ENCODE measurements at places on chromosomes 2 and 18.
A peak's percentile ranks its signal among the peaks of the same experiment; 100 is the strongest.

DNA sequence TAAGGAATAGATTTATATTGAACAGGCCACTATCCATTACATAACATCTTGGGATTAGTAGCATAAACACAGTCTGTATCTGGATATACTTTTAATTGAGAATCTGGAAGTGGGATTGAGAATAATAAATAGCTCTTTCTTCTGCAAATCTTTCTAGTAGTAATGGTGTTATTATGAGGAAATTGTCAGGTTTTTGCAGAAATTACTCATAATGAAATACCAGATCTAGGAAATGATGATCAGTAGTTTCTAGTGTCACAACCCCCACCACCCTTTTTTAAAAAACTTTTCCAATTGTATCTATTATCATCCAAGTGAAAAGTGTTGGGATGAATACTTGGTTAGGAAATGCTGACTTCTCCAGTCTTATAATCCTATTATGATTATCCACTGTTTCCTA lies 18.7 kb downstream of the NBEAL1 start:
- DNase-seq, result no peak

DNA sequence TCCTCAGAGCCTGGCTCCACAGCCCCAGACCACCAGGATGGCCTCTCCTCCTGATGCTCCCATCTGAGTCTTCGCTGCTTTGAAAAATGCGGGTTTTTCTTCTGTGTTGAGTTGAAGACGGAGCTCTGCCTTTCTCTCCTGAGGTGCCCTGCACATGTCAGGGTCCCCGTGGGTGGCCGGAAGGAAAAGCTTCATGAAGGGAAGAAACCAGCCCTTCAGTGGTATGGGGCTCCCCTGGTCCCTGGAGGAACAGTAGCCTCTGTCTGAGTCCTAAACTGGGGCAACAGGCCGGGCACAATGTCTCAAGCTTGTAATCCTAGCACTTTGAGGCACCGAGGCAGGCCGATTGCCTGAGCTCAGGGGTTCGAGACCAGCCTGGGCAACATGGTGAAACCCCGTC lies 54.7 kb upstream of the CAB39 start:
- DNase-seq, result no peak

- DNase-seq, result no peak
These were observed 47.7 kb downstream of the PRKCE start for GRCh38 chr2:45699032-45699658.

DNA sequence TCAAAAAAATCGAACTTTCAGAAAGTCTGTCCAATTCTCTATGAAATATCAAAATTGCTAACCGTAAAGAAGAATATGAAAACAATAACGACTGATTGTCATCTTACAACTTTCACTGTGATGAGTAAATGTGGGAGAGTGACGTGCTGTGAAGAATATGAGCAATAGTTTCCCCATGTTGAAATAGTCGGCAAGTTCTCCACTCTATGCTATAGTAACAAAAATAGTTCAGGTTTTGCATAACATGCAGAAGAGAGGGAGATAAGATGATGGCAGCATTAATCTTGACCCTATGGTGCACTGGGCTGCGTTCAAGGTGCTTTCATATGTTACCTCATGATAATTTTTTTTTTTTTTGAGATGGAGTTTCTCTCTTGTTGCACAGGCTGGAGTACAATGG lies 196.8 kb upstream of the CYRIA start:
- DNase-seq, result no peak

DNA sequence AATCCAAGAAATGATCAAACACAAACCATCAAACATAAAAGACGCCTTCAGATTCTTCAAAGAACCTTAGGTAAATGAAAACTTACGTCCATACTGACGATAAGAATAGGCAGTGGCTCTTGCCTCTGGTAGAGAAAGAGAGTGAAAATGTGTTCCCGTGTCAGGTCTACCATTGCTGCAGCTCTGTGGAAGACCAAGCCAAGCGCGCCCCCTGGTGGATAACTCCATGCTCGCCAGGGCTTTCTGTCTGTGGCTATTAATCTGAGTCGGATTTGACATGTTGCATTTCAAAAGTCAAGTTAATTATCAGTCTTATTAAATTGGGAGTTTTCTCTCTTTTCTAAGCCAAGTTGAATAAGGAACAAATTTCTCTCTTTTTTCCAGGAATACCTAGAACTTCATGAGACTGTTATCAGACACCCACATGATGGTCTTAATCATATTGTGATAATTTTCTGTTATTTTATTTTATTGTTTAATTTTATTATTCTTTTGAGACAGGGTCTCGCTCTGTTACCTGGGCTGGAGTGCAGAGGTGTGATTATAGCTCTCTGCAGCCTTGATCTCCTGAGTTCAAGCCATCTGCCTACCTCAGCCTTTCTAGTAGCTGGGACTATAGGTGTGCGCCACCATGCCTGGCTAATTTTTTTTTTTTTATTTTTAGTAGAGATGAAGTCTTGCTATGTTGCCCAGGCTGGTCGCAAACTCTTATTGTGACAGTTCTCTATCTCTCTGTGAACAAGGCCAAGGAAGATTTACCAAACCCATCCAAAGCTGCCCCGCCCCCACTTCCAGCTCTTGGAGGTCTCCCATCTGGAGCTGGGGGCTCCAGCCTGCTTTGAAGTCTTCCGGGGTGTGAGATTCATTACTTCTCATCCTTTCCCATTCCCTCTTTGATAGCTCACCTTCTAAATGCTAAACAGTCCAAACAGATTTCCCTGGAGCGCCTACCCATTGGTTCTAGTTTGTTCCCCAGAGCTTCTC lies 15.8 kb upstream of the ZAP70 start:
- DNase-seq, result peak; percentile 95

GRCh38 chr2:74653589-74653984 lies 460 bp upstream of the SEMA4F start:
- DNase-seq, result no peak

GRCh38 chr2:233684640-233685039 lies 2.9 kb downstream of the UGT1A7 start:
- DNase-seq, result no peak

DNA sequence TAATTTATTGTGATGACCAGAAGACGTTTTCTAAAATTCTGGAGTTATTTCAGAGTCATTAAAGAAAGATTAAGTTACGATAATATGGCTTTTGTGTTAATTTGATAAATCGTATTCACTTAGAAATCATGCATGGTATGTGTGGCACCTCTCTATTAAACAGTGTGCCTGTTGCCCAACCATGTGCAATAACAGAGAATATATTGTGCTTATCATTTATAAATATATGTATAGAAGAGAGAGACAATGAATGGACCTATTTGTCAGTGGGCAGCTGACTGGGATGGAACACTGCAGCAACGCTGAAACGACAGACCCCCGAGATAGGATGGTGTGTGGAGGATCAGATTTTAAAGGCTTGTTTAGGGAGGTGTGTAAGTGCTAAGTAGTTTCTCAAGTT lies 172.9 kb downstream of the FMNL2 start:
- DNase-seq, result no peak

DNA sequence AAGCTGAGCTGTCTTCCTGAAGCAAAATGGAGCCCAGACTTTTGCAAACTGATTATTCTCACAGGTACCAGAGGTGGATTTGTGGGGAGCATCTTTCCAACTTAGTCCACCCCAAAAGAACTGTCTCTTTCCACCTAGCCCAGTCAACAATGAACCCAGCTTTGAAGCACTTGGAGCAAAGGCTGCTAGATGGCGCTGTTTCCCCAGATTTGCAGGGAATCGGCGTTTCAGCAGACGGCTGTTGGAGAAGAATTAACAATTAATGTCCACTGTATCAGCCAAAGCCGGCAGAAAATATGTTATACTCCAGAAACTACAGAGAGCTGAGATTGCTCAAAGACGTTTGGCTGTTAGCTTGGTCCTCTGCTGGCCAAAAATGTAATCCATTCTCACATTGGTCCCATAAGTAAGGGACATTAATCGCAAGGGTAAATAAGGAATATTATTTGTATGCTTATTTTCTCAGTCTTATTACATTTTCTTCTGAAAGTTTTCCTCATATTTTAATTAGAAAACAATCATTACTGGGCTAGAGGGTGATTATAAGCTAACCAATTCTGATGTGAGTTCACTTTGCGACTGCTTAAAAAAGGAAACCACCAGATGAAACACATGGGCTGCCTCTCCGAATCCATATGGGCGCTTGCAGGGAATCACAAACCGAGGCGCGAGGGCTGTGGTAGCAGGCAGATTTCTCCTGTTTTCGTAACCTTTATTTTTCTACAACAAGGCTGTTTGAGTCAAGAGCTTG lies 423.8 kb upstream of the MEX3C start:
- DNase-seq, result peak; percentile 38

GRCh38 chr2:14815201-14815600 lies 182.7 kb downstream of the LRATD1 start:
- DNase-seq, result no peak

GRCh38 chr2:26317377-26318105 lies 28.4 kb upstream of the SELENOI start:
- DNase-seq, result no peak

DNA sequence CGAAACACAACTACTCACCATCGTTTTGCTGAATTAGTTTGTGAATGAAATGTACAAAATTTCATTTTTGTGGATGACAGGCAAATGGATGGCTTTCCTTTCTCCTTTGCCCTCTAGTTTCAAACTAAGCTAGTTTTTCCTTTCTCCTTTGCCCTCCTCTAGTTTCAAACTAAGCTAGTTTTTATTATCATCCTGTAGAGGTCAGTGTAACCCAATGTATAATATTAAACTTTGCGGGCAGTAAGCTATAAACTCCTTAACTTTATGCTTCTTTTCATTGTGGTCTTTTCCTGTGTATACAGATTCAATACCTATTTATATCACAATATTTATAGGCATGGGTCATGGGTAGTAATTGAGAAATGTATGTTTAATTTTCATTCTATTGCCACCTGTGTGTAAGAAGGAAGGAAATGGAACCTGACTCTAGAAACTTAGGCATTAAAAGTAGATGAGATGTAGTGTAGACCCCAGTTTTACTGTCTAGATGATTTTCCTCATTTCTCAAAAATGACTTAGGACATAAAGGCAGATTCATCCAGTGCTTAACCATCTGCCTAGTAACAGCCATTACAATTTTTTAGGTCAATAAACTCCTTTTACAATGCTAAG lies 58.1 kb downstream of the MAP3K19 start:
- no peak for DNase-seq

DNA sequence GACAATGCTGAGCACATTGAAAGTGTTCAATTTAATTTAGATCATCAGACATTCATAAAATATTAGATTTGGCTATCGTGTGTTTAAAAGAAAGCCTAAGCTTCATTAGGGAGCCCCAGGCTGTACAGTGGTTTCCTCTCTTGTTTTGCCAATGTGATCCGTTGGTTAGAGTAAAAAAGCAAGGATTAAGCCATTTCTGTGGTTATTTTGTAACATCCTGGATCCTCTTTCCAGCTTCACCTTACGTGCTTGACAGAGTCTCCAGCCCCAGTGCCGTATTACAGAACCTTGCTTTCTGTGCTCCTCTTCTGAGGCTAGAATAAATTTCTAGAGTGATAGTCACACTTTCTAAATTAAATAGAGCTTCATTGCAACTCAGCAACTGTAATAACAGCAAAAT lies 289.3 kb upstream of the LINC00305 start:
- DNase-seq, result no peak

GRCh38 chr2:133314795-133315194 lies 253.5 kb downstream of the NCKAP5 start:
- DNase-seq, result no peak

DNA sequence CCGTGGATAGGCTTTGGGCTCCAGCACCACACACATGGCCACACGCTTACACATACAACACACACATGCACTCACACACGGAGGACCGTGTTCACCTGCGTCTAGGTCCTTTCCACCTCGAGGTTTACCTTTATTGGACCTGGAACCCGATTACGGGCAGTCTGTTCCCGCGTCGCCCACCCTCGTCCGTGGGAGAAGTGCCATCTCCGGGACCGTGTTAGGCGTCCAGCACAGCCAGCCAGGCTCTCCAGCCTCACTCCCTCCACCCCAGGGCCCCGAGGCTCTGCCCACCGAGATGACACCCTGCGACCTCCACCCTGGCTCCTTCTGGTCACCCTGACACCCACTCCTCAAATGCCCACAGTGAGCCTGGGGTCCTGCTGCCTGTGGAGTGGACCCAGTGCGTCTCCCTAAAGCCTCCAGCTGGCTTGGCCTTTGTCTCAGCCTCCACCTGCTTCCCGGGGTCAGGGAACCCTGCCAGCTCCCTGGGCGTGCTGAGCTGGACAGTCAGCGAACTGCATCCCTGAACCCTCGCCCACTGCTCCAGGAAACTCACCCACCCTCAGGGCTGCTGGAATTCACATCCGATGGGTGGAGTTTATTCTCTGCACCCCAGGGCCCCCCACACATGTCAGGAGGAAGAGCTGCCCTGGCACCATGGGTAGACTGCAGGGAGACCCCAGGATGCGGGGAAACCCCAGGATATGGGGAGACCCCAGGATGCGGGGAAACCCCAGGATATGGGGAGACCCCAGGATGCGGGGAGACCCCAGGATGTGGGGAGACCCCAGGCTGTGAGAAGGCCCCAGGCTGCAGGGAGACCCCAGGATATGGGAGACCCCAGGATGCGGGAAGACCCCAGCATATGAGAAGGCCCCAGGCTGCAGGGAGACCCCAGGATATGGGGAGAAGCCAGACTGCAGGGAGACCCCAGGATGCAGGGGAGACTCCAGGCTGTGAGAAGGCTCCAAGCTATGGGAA lies 33.0 kb downstream of the ADI1 start:
- DNase-seq, result no peak

GRCh38 chr18:51519571-51519970 lies 322.1 kb upstream of the MEX3C start:
- no peak for DNase-seq

- DNase-seq, result no peak
These were observed 408.6 kb upstream of the FANCL start for GRCh38 chr2:58649756-58650155.

DNA sequence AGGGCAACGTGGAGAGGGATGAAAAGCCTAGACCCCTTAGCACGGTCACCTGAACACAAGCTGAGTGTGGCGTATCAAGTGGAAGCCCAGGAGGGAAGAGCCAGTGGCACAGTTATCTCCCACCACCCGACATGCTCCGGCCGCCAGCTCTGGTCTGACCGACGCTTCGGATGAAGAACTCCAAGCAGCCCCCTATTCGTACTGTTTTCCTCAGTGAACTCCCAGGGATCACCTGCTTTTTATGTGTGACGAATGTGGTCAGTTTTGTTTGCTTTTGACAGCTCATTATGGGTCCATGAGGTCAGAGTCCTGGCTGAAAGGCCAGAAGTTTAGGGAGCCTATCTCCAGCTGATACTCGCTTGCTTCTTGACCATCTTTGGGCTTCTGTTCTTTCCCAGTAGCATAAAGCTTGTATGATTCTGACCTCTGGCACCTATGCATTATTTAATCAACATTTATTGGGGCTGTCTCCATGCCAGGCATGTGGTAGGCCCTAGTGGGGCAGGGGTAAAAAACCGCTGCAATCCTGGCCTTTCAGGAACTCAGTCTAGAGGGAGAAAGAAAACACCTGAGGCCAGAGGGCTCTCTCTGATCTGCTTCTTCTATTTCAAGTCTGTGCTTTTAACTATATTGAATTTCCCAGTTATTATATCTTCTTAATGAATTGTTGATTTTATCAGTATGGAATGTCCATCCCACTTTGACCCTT lies 33.0 kb upstream of the MRPL33 start:
- no peak for DNase-seq

DNA sequence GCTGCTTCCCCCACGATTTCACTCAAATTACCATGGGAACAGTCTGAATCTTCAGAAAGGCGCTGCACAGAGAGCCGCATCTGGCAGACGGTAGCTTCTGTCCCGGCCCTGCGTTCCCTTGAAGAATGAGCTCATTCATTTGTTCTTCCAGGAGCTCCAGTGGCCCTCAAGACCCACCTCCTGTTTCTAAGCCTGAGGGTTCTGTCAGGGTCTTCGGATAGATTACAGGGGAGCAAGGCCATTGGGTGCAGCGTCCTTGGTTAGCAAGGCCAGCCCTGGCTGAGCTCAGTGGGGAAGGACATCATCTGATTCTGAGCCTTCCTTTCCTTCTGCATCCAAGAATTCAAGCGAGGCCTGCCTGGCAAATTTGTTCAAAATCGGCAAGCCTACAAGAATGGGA lies 111.9 kb downstream of the PDCL3 start:
- DNase-seq, result no peak
